ENCODE measurements at places on chromosomes 7 and 10.

DNA sequence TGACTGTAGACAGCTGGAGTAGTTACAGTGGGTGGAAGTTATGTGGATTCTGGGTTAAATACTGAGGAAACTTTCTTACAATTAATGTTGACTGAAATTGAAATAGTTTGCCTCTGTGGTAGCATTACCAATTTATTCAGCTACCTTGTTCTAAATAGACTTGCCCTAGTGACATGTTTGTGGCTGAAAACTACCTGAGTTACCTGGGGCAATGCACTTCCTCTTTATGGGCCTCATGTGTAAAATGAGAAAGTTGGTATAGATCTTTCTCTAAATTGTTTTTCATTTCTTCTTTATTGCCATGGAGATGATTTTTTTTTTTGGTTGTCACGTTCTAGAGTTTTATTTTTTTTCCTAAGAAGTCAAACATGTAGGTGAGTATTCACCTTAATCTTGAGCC lies 252.7 kb upstream of the CDC14C start:
- DNase-seq = no peak

- no peak for DNase-seq
Observed at GRCh38 chr10:21330628-21331020, 194.9 kb downstream of the SKIDA1 start.

DNA sequence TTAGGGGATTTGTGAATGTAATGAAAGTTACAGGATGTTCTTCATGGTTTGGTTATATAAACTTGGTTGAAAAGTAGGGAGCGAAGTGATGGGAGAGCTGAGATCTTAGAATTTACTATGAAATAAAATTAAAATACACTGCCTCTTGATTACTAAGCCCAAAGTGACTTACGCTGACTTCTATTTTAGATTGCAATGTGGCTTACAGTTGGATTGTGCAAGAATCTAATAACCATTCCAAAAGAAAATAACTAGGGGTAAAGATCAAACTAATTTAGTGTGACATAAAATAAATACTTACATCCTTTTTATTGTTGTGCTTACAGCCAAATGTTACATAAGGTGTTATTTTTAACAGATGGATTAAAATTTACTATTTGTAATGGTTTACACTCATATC lies 15.3 kb downstream of the WNT16 start:
- no peak for DNase-seq

GRCh38 chr10:32650246-32650655 lies 204.3 kb downstream of the CCDC7 start:
- DNase-seq = no peak

GRCh38 chr7:157238087-157238486 lies 98.7 kb upstream of the DNAJB6 start:
- no peak for DNase-seq

- no peak for DNase-seq
Observed at GRCh38 chr10:28869606-28870201, 192.4 kb downstream of the BAMBI start.

- peak; percentile 24 for DNase-seq
Observed at GRCh38 chr10:63720072-63720537, 198.9 kb downstream of the REEP3 start.

DNA sequence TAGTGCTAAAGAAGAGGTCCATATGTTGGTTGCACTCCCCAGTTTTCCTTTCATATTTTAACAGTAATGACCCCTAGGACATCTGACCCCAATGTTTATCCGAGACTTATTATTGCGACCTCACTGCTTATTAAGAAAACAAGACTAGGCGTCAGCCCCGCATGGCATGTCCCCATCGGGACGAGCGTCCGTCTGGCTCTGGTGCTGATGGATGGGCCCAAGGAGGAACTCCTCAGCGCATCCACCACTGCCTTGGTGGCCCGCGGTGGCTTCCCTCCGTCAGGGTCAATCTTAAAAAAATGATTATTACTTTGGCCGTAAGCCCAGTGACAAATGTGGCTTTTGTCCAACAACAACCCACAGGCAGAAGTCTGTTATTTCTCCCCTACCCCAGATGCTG lies 40.1 kb upstream of the CXCL12 start:
- DNase-seq = no peak

DNA sequence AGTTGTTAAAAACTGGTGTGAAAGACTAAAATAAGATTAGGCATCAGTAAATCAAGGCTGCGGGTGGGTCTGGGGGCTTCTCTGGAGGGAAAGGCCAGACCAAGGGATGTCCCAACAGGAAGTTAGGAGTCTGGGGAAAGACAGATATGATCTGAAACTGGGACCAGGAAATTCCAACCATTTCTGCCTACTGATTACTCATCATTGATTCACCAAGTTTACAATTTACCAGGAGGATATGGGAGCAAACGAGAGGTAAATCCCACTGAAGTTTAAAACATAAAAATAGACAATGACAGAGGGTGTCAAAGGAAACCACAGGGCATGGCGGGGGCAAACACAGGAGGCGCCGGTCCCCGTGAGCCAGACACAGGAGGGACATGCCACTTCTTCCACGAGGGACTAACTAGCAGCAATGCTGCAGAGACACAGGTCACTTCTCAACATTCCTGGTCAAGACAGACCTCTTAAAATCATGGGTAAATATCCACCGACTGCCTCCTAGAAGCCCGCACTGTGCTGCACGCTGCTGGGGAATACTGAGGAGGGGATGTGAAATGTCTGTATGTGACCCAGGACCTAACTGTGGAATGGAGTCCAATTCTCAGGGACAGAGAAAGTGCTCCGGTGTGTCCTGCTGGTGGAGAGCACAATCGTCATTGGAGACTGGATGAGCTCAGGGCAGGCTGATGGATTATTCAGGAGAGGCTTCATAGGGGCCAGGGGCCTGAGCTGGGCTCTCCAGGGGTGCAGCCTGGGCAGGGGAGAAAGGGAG lies 153.4 kb upstream of the KLF14 start:
- DNase-seq = no peak

GRCh38 chr10:19930936-19931893 lies 115.0 kb downstream of the PLXDC2 start:
- DNase-seq = no peak

DNA sequence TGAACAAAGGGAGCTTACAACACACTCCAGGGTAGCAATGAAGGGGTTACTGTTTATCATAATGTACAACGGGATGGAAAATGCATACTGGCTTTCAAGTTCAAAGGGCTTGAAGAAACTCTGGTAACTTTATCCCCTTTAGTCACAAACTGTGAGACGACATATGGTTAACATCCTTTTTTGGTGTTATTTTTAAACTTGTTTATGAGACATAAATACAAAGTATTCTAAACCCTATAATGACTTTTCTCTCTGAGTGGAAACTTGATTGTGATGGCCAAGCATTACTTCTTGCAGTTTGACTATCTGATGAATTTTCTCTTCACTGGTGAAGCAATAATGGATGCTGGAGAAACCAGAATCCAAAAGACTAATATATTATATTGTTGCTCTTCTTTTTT lies 62.0 kb upstream of the SEMA3A start:
- no peak for DNase-seq

DNA sequence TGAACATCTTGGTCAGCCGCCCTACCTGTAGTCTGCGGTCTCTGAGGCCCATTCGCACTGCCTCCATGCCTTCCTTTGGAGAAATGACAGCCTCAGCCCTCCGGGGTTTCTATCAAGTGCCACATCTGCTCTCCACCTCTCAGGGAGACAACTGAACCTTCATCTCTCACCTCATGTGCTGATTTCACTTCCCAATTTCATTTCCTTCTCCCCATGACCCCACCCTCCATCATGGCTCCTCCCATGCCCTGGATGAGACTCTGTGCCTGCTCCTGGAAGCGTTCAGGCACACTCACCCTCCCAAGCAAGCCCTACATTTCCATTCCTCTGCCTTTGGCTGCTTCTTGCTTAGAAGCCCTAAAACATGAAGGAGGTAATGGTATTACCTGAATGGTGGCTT lies 7.8 kb upstream of the SCD start:
- no peak for DNase-seq

- DNase-seq = no peak
Observed at GRCh38 chr10:130931256-130931655, 380.3 kb downstream of the TCERG1L start.

GRCh38 chr7:46099076-46099475 lies 178.0 kb upstream of the IGFBP3 start:
- DNase-seq = no peak

- DNase-seq = no peak
Observed at GRCh38 chr10:15943426-15943825, 83.1 kb upstream of the MINDY3 start.

DNA sequence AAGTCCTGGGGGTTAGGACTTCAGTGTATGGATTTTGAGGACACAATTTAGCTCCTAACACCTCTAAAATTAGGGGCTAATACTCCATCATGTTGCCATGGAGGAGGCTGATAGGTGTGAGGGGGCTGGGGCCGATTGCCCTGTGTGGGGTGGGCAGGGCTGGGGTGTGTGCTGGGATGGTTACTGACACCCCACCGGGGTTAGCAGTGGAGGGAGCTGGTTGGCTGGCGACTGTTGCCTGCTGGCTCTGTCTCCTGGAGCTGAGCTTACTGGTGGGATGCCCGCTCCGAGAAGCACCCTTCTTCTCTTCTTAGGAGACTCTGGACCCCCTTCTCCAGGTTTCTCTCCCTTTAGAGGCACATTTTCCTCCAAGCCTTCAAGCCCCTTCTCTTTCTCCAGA lies 22.2 kb upstream of the SH2D4B start:
- no peak for DNase-seq

DNA sequence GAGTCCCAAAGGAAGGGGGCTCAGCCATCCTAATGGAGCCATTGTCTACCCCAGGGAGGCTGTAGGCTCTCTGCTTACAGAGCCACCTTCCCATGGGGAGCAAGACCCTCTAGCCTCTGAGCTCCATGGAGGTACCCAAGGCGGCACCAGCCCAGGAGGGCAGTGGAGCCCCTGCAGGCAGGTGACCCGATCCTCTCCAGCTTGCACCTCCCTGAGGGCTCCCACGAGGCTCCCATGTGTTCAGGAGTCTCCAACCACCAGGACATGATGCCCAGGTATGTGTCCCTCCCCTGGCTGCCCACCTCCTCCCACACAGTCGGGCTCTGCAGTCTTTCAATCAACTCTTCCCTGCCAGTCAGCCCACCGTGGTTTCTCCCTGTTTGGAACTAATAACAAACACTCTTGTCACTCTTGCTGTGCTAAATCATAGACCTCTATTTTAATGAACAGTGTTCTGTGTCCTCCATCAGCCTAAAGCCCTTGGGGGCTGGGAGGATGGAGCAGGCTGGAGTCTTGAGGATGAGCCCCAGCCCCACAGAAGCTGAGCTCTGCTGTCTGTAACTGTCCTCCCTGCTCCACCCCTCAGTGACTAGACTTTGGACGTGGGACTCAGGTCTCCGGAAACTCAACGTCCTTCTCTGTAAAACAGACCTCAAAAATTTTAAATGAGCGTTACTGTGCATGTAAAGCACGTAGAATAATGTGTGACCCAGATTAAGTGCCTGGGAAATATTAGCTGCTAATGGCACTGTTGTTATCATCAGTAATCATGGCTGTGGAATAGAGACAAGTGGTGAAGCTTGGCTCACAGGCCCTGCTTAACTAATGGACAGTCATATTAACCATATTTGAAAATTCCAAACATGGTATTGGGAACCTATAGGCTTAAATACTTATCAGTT lies 298.9 kb downstream of the WDR37 start:
- no peak for DNase-seq

- DNase-seq = no peak
Observed at GRCh38 chr7:79317728-79318127, 135.7 kb downstream of the MAGI2 start.

- no peak for DNase-seq
Observed at GRCh38 chr7:109751241-109751640, 1181.6 kb downstream of the DNAJB9 start.

GRCh38 chr7:148883266-148884048 lies 634 bp downstream of the EZH2 start:
- peak; percentile 31 for DNase-seq

GRCh38 chr7:129257168-129257567 lies 32.3 kb downstream of the AHCYL2 start:
- DNase-seq = no peak

GRCh38 chr10:59265141-59265540 lies 88.7 kb downstream of the PHYHIPL start:
- DNase-seq = no peak

- no peak for DNase-seq
Observed at GRCh38 chr7:96349572-96349971, 27.7 kb upstream of the SLC25A13 start.

- DNase-seq = no peak
Observed at GRCh38 chr7:117937049-117937752, 64.0 kb upstream of the CTTNBP2 start.

- DNase-seq = no peak
Observed at GRCh38 chr10:131978366-131978765, 3.4 kb downstream of the BNIP3 start.

GRCh38 chr7:112898432-112899290 lies 108.5 kb upstream of the TMEM168 start:
- DNase-seq = peak; percentile 17

DNA sequence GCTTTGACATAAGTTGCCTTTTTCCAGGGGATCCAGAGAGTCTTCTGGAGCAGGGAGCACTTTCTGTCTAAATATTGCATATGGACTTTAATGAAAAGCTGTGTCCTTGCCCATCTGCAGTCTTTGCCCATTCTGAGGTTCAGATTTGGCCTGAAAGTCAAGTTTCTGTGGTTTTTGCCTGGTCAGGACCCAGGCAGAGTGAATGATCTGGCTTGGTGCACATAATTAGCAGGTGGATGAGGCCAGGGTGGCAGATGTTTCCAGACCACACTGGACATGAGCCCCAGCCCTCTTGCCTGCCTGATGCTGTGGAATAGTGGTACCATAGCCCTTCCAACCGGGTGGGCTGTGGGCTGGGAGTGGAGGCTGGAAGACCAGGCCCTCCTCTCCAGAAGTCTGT lies 11.0 kb downstream of the HECW1 start:
- DNase-seq = no peak

- no peak for DNase-seq
Observed at GRCh38 chr10:661597-662222, 27.8 kb downstream of the DIP2C start.

DNA sequence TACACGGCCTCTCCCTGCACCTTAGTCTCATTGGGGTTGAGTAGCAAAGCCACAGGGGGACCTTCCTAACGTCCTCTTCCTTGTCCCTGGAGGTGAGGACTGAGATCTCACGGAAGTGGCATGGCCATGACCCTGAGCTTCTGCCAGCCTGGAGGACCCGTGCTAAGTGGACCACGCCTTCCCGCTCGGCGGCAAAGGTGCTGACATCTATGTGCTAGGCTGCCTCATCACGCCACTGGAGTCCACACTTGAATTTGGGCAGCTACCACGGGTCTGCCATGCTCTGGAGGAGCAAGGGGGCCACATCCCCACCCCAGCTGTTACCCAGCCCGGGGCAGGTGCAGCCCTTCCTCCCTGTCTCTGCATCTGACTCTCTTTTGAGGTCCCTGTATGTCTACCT lies 15.3 kb downstream of the GHRHR start:
- DNase-seq = no peak

DNA sequence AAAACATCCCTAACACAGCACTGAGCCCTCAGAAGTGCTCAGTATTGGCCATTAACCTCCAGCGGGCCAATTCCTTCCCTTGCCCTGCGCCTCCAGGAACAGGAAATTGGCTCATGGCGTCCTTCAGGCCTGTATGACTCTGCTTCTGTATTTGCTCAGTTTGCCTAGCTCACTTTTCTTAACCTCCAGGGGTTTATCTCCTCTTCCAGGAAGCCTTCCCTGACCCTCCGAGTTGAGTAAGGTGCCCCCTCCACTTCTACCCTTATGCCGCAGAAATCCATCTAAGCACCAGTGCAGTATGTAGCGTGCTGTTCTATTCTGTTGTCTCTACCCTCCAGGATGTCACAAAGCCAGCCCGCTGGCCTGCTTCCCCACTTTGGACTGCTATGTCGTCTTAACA lies 1.1 kb upstream of the SFXN4 start:
- no peak for DNase-seq

Measured in stimulated activated CD4-positive, alpha-beta T cell treated with anti-CD3 and anti-CD28 coated beads, Interleukin-12 subunit alpha, Interleukin-12 subunit beta, amount 100 ng/mL, for 24 hours (primary cell).